ENCODE measurements at places on chromosomes 2 and 18.

DNA sequence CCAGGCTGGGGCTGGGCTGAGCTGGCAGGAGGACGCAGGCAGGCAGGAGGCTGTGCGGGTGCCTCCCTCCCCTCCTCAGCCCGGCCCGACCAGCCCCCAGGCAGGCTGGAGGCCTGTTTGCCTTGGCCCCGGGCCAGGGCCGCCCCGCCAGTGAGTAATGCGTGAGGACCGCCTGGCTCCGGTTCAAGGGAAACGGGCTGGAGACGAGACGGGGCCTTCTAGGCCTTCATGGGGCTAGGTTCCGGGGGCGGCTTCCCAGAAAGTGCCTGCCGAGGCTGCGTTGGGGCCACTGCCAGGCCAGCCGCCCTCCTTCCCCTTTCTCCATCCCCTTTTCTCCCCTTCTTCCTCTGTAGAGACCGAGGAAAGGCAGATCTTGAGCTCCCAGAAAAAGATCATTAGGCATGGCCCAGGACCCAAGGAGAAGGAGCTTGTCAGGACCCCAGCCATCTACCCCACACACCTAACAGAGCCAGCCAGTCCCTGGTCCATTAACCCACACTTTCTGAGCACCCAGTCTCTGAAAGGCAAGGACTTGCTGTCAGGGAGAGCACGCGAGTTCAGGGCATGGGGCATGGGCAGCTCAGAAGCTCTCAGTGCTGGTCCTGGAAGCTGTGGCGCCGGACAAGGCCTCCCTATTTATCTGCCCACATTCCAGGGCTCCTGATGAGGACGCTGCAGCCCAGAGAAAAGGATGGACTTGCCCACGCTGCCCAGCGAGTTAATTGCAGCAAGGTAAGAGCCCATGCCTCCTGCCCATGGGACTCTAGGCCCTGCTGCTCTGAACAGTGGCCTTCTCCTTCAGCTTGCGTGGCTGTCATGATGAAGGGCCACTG, 48.5 kb downstream of the SMAD7 start:
- peak; percentile 79 for DNase-seq

GRCh38 chr2:132979339-132980093, 309.5 kb upstream of the LYPD1 start:
- no peak for DNase-seq

GRCh38 chr18:62838475-62839098, 123.2 kb downstream of the PHLPP1 start:
- no peak for DNase-seq

GRCh38 chr2:44705876-44706480, 235.5 kb upstream of the SIX3 start:
- DNase-seq, result no peak

GRCh38 chr2:19607400-19607799, 249.0 kb upstream of the OSR1 start:
- DNase-seq, result no peak

- DNase-seq, result no peak
These were observed 13.1 kb downstream of the KLHL14 start for GRCh38 chr18:32759611-32760167.

GRCh38 chr2:229642371-229642770, 72.0 kb downstream of the DNER start:
- no peak for DNase-seq

DNA sequence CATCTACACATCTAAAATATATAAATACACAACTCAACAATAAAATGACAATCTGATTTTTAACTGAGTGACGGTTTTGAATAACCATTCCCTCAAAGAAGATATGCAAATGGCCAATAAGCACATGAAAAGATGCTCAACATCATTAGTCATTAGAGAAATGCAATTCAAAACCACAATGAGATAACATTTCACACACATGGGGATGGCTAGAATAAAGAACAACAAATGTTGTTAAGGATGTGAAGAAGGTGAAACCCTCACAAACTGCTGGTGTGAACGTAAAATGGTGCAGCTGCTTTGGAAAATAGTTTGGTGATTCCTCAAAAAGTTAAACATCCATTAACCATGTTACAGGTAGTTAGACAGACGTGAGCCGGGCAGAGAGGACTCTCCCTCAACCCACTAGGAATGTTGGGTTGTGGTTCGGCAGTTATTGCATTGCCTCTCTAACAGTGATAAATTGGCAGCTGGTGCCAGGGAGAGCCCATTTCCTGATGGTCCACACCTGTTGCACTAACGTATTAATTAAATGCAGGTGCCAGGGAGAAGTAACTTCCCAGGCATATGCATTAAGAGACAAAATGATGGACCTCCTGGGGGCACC, 22.3 kb upstream of the DUSP2 start:
- no peak for DNase-seq

DNA sequence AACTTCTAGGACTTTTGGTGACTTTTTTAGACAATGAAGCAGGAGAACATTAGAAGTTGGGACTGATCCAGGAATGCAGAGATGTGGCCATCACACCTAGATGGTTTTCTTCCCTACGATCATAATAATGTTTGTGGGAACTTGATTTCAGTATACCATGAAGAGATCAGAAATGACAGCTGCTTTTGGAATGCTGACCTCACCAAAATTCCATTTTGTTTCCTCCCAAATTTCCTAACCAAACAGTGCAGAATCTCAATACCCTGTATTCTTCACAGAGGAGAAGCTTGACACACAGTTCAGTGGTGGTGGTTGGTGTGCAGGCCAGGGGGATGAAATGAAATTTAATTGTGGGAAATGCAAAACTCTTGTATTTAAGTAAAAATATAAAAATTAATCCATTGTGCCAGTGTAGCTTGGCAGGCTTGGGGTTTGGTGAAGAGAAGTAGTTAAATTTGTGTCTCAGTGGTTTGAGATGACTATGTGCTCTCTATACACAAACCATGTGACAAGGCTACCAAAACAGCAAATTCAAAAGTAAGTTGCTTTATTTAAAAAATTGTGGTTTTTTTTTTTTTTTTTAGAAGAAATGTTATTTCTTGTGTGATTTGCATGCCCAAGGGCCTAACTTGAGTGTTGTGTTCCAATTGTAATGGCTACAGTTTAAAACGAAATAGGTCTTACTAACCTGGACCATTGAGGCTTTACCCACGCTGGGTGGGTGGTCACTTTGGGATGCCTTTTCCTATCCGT, 252.4 kb downstream of the LPIN1 start:
- no peak for DNase-seq

DNA sequence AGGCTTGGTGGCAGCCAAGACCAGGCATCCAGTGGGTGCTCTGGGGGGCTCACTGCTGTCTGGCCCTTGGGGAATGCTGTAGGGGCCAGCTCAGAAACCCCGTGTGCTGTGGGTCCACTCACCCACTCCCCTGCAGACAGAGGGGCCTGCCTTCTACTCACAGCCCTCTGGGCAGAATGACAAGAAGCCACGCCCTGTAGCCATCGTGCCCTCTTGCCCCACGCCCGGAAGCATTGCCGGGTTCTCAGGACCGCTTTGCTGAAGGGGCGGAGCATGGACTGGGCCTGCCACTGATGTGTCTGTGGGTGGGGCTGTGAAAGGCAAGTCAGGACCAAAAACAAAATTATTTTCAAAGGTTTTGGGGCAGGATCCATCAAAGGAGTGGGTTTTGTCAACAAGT, 27.8 kb downstream of the GLI2 start:
- DNase-seq, result no peak

DNA sequence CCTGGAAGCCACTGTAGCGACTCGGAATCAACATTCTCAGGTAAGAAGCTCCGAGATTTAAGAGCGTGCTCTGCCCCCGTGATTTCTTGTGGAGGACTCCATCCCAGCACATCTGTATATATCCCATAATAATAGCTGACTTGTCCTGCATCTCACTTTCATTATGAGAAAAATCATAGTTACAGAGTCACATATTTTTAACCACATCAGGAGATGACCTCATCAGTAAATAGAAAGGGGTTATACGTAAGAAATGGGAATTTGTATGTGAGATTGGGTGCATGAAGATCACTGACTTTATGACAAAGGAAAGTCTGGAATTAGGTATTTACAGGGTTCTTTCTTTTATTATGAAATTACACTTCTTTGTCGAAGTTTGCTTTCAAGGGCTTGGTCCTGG, 16.4 kb upstream of the TMEM18 start:
- DNase-seq, result no peak
